ENCODE measurements at places on chromosomes 3 and 15.

DNA sequence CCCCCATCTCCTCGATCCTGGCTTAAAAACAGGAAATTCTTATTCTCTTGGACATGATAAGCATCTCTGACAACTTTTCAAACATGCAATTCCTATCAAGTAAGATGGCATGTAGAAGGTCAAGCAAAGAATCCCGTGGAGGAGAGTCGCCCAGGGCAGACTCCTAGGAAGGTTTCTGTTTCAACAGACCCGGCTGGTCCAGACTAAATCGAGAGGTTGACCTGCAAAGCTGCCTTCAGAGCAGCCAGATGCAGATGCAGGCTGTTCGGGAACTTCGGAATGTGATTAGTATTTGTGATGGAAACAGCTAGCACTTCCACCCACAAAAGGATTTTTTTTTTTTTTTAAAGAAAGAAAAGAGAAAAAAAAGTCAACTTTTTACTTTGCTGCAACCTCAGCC lies 216.8 kb downstream of the NR1D2 start:
- no peak for DNase-seq

DNA sequence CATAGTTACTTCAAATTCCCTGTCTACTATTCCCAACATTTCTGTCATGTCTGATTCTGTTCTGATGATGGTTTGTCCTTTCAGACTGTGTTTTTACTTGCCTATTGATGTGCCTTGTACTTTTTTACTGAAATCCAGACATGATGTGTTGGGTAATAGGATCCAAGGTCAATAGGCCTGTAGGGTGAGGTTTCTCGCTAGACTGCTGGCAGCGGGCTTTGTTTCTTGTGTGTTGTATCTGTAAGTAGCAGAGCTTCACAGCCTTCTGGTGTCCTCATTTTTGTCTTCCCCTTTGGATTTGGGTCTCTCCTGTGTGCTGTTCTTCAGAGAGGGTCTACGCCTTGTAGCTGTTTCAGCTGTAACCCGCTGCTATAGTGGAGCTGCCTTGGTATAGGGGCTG lies 140.3 kb downstream of the GABRG3 start:
- no peak for DNase-seq

GRCh38 chr3:131221731-131222130 lies 159.8 kb upstream of the NUDT16 start:
- DNase-seq: no peak

DNA sequence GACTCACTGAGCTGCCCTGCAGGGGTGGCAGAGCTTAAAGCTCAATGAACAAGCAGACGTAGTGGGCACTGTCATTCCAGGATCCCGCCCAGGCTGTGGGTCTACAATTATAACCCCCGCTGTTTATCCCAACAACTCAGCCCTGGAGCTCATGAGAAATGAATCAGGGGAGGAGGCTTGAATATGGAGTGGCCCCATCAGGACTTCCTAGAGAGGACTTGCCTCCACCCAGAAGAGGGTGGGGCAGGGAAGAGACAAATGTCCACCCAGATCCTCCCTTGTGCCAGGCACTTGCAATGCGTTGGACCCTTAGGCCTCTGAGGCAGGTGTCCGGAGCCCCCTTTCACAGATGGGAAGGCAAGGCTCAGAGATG lies 33.0 kb downstream of the SLC6A20 start:
- DNase-seq: no peak

GRCh38 chr3:53163444-53164387 lies 2.7 kb downstream of the PRKCD start:
- no peak for DNase-seq

DNA sequence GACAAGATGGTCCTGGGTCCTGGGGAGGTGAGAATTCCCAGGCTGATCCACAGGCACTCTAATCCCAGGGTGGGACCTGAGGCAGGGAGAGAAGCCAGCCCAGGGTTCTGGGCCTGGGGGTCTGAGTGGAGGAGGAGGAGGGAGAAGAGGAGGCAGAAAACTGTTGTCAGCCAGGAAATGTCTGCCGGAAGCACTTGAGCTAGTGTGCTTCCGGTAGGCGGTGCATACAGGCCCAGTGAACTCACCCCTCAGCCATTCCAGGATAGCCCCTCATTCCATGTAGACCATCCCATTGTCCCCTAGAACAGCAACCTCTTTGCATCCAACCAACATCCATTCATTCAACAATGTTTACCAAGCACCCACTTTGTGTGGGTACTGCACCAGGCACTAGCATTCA lies 47.9 kb upstream of the LCTL start:
- no peak for DNase-seq

GRCh38 chr3:77052051-77052501 lies 12.2 kb downstream of the ROBO2 start:
- no peak for DNase-seq

DNA sequence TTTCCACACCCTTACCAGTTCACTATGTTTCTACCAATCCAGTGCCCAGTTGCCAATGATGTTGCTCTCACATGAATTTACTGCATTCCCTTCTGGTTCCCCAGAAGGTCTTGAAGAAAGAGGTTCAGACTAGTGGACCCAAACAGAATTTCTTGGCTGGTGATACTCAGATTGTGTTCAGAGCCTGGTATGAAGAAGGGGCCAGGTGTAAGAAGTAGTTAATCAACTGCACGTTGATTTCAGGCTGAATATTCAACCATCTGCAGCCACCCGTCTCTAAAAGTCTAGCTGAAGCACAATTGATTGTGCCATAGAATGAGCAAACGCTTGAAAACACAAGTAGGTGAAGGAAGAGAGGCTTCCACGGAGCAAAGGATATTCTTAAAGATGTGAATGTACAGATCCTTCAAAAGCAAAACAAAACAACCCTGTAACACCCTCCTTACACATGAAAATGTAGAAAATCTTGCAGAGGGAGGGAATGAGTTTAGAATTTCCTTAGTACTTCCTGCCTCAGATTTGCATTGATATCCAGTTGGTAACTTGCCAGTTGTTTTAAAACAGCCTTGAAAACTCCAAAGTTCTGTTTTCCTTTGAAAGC lies 4.7 kb downstream of the RBMS3 start:
- DNase-seq: no peak

DNA sequence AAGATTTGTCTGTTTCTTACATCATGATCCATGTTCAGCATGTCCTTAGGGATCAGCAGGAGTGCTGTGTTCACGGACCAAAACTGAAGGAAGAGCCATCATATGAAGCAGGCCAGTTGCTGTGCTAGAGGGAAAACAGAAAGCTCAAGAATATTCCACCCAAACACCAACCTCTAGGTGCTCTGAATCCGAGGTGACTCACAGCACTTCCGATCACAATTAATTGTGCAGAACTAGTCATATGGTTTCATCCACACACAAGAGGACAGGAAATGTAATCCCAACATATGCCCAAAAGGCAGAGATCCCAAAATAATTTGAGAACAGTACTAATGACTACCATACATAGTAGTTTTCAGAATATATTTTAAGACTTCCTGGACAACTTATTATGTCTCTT lies 257.9 kb upstream of the KCNH8 start:
- DNase-seq: no peak

- no peak for DNase-seq
These were observed 24.3 kb downstream of the SGO1 start for GRCh38 chr3:20161714-20162113.

- DNase-seq: no peak
These were observed 151.2 kb downstream of the SERPINI1 start for GRCh38 chr3:167886690-167887089.

DNA sequence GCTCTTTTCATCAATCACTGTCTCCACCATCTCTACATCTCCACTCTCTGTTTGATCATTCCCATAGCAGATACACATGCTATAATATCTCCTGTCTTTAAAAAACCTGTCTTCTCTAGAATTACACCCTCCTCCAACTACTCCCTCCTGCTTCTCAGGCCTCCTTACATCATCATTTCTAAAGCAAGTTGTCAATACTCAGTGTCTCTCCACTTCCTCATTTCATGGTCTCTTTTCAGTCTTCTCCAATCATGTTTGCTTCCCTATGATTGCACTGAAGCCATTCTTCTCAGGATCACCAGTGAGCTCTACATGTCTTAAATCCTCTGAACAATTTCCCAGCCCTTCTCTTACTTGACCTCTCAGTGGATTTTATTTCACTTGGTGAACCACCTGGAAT lies 87.0 kb upstream of the ZNF280D start:
- DNase-seq: no peak

- no peak for DNase-seq
These were observed 164.8 kb upstream of the CDIN1 start for GRCh38 chr15:36414670-36415069.

GRCh38 chr3:150223558-150223957 lies 184.5 kb upstream of the TSC22D2 start:
- no peak for DNase-seq

GRCh38 chr3:59904296-59904695 lies 854.5 kb upstream of the CFAP20DC start:
- no peak for DNase-seq

DNA sequence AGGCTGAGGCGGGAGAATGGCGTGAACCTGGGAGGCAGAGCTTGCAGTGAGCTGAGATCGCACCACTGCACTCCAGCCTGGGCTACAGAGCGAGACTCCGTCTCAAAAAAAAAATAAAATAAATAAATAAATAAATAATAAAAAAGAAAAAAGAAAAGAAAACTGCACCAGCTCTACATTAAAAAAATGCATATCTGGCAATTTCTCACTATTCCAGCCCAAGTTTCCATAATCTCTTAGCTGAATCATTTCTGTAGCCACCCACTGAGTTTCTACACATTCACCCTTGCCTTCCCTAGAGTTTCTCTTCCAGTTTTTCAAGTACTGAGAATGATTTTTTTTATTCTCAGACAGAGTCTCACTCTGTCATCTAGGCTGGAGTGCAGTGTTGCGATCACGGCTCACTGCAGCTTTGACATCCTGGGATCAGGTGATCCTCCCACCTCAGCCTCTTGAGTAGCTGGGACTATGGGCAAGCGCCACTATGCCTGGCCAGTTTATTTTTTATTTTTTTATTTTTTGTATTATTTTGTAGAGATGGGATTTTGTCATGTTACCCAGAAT lies 24.5 kb upstream of the SLC7A14 start:
- DNase-seq: no peak

DNA sequence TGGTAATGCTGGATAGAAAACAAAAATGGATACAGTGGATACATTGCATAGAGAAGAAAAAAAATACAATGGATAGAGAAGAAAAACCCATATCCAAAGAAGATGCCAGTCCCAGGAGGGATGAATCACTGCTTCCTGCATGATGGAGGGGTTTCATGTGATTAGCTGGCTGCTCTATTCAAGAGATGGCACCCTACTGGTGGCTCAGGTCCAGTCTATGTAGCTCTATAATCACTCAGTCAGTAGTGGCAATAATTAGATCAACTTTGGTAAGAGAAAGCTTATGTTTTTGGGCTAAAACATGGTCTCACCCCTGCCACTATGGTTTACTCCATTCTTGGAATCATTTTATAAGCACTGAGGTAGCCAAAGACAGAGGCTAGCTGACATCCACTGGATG lies 33.7 kb upstream of the NOX5 start:
- DNase-seq: no peak

GRCh38 chr3:60294181-60294580 lies 957.1 kb downstream of the FHIT start:
- DNase-seq: no peak

Data from RPMI8226 (cell line).